ENCODE measurements at places on chromosomes 16 and 17.

- DNase-seq = no peak
These were observed 35.6 kb upstream of the CACNG4 start for GRCh38 chr17:66928949-66929348.

DNA sequence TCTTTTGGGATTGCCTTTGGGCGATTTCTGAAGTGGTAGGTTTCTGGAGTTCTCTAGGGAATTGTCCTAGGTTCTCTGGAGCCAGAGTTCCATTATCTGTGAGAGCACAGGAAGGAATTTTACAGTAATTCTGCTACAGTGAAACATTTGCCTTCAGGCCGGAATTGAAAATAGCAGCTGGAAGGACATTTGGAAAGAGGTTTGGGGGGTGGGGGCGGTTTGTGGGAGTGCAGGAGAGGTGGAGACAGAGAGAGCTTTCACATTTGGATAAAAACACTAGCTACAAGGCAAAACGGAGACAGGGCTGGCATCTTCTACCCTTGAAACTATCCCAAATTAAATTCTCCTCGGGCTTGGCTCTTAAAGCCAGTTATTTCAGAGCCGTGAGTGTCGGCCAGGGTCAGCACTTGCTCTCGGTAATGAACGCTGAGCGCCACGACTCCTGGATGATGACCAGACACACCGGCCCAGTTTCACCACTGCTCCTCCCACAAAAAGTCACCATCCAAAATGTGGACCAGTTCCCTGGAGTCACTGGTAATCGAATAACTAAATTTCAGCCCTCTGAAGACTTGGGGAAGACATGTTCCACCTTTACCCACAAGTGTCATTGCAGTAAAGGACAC is 67.7 kb upstream of the TANC2 start:
- no peak for DNase-seq

- peak; percentile 22 for DNase-seq
These were observed 674 bp downstream of the ZNF821 start for GRCh38 chr16:71883168-71883848.

- DNase-seq = no peak
These were observed 23.2 kb downstream of the MAP3K14 start for GRCh38 chr17:45293413-45294211.

DNA sequence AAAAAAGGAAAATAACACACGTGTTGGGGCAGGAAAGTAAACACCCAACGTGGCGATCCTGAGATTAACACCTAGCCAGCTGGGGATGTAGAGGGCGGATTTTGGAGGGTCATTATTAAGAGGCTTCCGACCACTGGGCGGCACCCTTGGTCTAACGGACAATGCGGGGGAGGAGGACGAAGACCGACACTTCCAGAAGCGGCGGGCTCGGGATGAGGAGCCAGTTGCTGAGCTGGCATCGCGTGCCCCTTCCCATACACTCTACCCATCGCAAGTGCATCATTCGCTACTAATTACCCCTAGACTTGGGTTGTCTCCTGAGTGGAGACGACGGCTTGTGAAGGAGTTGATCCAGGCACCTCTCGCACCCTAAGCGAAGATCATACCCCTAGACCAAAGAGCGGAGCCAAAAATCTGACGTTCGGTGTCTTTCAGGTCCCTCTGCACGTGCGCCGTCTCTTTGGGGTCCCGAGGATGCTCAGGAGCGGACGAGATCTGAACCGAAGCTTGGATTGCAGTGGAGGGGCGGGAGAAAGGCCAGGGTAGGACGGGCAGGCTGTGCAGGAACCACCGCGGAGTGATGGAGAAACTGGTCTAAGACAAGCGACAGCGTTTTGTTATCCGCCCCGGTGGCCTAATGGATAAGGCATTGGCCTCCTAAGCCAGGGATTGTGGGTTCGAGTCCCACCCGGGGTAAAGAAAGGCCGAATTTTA is 17.6 kb downstream of the ZNF213 start:
- peak; percentile 99 for DNase-seq

DNA sequence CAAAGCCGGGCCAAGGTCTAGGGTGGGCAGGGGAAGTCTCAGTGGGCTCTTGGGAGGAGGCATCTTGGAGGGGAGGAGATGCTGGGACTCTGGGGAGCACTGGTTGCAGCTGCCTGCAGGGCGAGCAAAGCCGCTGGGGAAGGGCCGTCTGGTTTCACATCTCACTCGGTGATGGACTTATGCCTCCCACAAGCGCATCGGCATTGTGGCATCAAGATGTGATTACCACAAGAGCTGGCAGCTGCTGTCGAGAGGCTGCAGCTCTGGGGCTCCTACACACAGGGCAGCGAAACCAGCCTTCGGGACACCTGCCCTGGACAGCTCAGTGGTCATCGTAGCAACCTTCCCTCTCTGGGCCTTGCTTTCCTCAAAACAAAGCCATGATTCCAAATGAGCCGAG is 3.1 kb upstream of the KCNJ12 start:
- no peak for DNase-seq

GRCh38 chr17:4506175-4506813 is 7.6 kb downstream of the SPNS2 start:
- no peak for DNase-seq

- DNase-seq = no peak
These were observed 1.8 kb downstream of the ASGR1 start for GRCh38 chr17:7177191-7177953.

- DNase-seq = no peak
These were observed 618.7 kb downstream of the KCNJ18 start for GRCh38 chr17:22310717-22311686.

GRCh38 chr16:86661706-86662105 is 83.4 kb downstream of the FOXL1 start:
- DNase-seq = no peak

- DNase-seq = no peak
These were observed 23.0 kb downstream of the SLC35G3 start for GRCh38 chr17:35170968-35171771.

DNA sequence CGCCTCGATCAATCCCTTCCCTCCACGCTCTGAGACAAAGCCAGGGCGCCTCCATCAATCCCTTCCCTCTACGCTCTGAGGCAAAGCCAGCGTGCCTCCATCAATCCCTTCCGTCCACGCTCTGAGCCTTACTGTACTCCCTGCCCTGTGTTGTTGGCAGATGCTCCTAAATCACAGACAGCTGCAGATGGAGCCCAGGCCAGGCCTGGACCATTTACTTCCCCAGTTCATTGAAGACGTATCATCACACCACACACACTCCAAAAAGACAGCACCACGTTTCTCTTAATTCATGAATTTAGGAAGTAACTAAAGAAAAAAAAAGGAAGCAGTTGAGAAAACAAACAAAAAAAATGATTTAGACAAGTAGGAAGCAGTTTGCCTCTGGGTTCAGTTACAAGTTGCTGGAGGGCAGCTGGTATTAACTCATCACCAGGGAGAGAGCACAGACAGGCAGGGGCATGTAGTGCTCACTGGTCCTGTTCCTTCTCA is 7.4 kb upstream of the CD300LD start:
- no peak for DNase-seq

DNA sequence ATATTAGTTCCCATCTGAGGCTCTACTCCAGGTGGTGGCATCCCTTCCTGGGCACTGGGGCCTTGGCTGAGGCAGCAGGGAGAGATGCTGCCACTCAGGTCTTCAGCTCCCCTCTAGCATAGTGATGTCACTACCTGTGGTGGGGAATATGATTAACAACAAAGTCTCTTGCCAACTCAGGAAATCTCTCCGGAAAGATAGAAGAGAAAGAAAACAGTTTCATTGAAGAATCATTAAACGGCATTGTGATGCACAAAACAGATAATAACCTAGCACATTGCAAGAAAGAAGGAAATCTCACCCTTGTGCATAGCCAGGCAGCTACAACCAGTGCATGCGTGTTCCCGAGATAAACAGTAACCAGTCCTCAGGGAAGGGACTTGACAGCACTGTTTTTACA is 12.2 kb upstream of the ZNF267 start:
- no peak for DNase-seq

- DNase-seq = no peak
These were observed 218.8 kb downstream of the RAB11FIP4 start for GRCh38 chr17:31609996-31610910.

DNA sequence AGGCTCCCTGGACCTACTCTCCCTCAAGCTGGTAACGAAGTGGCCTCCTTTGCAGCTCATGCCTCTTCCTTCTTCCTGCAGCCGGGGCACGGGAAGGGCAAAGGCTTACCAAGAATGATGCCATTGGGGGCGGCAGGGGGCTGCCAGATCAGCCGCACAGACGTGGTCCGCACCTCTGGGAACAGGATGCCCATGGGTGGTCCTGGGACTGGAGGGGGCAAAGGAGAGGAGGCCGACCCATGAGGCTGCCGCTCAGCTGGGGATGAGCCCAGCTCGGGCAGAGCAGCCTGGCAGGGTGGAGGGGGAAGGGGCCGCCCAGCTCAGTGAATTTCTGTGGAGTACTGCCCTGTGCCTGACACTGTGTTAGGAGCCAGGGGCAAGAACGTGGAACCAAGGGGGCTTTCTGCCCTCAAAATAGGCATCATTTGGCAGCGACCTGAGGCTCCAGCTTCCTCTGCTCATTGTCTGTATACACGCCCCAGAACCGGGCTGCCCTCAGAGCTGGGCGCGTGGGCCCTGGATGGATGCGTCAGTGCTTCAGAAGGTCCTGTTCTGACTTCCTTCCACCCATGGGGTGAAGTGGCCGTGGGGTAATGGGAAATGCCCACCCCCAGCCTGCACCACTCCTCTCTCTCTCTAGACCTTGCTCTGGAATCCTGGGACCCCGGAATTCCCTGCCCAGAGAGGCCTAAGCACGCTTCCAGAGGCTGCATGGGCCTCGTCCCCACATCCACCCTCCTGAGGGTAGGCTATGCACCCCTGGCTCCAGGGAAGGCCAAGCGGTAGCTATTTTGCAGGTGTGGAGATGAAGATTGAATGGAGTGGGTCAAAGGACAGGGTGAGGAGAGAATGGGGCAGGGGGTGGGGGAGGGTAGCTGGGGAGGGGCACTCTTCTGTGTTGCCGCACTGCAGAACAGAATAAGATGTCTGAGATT is 79.8 kb upstream of the CDC42EP4 start:
- DNase-seq = no peak

DNA sequence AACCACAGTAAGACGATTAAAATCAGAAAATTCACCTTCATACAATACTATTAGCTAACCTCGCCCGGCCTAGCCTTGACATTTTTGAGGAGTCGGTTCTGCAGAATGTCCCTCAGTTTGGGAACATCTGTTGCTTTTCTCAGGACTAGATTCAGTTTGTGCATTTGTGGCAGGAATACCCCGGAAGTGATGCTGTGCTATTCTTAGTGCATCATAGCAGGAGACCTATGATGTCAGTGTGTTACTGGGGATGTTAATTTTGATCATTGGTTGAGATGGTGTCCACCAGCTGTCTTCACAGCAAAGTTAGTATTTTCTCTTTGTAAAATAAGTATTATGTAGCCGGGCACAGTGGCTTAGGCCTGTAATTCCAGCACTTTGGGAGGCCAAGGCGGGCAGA is 21.5 kb upstream of the HELZ start:
- no peak for DNase-seq

DNA sequence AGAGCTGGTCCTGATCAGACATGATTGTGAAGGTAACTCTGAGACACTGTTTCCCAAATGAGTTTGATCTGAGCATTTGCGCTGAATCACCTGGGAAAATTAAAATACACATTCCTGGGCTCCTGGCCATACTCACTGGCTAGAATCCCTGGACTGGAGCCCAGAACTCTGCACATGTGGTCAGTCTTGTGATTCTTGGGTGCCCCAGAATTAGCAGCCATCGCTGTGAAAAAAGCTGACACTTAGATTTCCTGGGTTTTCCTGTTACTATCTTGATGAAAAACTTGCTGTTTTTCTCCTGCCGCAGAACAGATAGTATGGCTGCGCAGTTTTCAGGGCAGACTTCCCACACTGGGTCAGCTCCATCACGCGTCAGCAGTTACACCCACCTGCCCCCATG is 24.6 kb downstream of the NECAB2 start:
- DNase-seq = no peak

DNA sequence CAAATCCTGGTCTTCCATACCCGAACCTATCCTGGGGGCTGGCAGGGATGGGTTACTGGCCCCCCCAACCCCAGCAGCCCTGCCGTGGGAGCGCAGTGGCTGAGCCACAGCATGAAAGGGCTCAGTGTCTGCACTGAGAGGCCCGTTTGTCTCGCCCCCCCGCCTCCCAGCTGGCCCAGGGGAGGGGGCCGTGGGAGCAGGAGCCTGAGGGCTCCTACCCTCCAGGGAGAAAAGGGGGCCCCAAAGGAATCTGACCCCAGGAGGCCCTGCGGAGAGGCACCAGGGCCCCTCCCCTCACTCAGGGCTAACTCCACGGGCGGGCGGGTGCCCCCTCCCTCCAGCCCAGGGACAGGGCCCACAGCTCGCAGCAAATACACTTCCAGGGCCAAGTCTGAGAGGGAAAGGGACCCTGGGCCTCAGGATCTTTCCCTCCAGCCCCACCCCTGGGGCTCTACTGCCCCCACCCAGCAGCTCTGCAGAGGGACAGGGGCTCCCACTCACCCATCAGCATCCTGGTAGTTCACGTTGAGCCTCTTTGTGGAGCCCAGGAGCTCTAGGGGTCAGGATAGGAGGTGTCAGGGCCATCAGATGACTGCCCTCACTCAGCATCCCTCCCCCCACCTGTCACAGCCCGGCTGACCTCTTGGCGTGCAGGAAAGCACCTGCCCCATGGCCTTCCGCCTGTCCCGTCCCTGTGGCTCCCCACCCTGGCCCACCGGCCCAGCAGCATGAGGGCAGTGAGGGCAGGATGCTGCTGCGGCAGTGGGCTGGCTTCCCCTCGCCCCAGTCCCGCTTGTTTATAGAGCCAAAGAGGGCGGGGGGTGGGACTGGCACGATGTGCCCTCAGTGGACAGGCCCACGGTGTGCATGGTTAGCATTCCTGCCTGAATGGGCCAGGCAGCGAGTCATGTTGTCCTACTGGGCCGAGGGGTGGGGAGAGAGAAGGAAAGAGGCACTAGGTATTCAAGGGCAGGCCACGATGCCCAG is 7.3 kb downstream of the CASKIN2 start:
- no peak for DNase-seq

DNA sequence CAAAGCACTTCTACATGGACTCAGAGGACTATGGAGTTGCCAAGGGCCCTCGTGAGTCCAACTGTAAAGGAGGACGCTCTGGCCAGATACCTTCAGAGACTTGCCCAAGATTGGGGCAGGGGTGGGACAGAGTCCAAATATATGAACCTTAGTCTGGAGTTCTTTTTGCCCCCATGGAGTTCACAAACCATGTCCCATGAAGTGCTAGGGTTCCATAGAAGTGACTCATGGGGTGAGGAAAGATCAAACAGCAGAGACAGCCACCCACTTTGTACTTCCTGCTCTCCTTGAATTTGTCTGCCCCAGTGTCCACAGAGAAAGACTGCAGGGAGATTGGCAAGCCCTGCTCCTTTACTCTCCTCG is 29.0 kb downstream of the SRL start:
- DNase-seq = no peak

DNA sequence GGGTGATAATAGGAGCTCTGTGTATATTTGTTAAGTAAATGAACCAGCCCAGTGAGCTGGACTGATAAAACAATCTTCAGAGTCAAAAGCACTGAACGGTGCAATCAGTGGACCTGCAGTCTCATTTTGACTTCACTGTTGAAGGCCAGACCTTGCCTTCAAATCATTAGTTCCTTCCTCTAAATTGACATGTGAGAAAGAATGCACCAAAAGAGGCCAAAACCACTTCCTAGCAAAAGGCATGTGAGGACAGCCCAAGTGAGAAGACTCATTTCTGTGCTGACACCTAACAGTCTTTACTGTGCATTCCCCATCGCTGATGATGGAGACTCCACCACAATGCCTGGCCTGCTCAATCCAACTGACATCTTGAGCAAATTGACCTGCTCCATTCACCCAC is 10.6 kb downstream of the GTF3C1 start:
- no peak for DNase-seq

- DNase-seq = no peak
These were observed 410.0 kb downstream of the MAF start for GRCh38 chr16:79190542-79190941.

All from activated CD8-positive, alpha-beta memory T cell treated with anti-CD3 and anti-CD28 coated beads for 48 hours (primary cell).